Activated CD4-positive, alpha-beta T cell treated with anti-CD3 and anti-CD28 coated beads, Interleukin-2, Interleukin-6, amounts not matched to agents 100 ng/mL and 50 ng/mL, durations not matched to agents 16 hours and 8 hours (primary cell): ENCODE measurements at places on chromosomes 16 and 17.
A peak's percentile ranks its signal among the peaks of the same experiment; 100 is the strongest.

DNA sequence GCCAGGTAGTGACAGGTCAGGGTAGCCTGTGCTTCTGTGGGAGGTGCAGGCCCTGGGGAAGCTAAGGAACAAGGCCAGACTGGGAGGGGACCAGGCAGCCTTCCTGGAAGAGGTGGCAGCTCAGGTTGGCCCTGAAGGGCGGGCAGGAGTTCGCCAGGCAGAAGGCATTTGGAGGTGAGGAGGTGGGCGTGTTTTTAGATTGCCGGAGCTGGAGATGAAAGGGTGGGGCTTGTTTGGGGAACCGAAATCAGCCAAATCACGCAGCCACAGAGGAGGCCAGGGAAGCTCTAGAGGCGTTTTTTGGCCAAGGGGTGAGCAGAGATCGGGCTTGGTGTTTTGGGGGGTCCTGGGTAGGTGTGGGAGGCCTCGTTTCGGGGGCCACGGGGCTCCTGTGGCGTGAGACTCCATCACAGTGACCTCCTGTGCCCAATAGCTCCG is 7.6 kb downstream of the ADCY7 start:
- DNase-seq, result peak; percentile 65

- no peak for DNase-seq
Observed at GRCh38 chr17:33086041-33086440, 94.4 kb downstream of the SPACA3 start.

- no peak for DNase-seq
Observed at GRCh38 chr16:67014634-67015312, 14.2 kb upstream of the CBFB start.

GRCh38 chr16:51621610-51622009 is 470.5 kb upstream of the SALL1 start:
- DNase-seq, result no peak

DNA sequence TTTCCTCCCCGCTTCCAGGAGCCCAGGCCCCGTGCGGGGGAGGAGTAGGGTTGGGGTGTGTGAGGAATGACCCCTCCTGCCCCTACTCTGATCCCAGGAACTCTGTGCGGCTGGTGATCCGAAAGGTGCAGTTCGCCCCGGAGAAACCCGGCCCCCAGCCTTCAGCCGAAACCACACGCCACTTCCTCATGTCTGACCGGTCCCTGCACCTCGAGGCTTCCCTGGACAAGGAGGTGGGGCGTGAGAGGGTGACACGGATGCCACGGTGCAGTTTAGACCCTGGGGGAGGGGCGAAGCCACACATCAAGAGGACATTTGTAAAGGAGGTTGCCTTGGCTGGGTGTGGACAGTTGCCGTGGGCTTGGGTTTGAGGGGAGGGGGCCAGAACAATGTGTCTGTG is 7.4 kb downstream of the ARRB2 start:
- DNase-seq, result no peak

DNA sequence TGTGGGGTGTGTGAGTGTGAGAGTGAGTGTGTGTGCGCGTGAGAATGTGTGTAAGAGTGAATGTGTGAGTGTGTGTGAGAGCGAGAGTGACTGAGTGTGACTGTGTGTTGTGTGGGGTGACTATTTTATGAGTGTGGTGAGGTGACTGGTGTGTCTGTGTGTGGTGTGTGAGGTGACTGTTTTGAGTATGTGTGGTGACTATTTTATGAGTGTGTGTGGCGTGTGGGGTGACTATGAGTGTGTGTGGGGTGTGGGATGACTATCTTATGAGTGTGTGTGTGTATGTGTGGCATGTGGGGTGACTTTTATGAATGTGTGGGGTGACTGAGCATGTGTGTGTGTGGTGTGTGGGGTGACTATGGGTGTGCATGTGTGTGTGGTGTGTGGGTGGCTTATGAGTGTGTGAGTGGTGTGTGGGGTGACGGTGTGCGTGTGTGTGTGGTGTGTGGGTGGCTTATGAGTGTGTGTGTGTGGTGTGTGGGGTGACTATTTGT is 152.9 kb upstream of the PLCG2 start:
- peak; percentile 35 for DNase-seq

DNA sequence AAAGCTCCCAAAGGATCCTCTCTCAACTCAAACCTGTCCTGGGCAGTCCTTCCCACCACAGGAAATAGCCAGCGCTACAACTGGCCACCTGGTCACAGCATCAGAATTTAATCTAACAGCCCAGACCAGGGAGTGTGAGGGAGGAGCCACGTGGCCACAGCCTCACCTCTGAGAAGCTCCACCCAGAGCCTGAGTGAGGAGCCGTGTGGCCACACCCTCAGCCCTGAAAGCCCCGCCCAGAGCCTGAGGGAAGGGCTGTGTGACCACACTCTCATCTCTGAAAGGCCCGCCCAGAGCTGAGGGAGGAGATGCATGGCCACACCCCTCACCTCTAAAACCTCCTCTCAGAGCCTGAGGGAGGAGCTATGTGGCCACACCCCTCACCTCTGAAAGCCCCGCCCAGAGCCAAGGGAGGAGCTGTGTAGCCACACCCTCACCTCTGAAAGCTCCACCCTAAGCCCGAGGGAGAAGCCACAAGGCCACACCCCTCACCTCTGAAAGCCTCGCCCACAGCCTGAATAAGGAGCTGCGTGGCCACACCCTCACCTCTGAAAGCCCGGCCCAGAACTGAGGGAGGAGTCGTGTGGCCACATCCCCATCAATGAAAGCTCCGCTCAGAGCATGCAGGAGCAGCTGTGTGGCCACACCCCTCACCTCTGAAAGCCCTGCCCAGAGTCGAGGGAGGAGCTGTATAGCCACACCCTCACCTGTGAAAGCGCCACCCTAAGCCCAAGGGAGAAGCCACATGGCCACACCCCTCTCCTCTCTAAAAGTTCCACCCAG is 28.6 kb downstream of the SLC38A8 start:
- DNase-seq, result peak; percentile 78

DNA sequence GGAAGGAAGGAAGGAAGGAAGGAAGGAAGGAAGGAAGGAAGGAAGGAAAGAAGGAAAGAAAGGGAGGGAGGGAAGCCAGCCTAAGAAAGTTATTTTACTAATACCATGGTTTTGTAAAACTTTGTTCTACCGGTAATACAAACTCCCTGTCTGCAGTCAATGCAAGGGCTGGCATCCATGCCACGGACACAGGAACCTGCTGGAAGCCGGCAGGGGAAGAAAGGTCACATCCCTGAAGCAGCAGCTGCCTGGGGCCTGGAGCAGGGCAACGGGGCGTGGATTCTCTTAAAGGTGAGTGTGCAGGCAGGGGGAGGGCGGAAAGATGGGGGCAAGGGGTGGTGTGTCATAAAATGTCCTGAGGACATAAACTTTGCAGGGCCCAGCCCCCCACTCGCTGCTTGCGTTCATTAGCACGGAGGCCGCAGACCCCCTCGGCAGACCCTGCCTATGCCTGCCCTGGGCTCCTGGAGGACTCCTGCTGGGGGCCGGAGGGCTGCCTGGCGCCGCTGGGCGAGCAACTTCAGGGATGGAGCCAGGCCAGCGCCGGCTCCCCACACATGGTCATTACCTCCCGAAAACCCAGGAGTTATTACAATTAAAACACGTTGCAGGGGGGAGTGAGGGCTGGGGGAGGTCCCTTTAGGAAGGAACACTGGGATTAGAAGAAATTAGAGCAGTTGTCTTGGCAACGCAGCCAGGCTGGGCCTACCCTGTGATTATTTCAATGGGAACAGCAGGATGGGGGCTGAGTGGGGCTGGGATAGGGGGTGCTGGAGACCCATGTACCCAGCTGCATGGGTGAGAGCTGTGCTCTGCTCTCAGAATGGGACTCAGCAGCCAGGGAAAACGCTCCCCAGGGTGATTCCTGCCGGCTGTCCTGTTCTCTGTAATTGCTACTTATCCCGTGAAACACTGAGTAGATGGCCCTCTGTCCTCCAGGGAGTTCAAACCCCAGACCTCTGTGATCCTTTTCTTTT is 257.9 kb downstream of the SOX9 start:
- no peak for DNase-seq

GRCh38 chr16:15775209-15775608 is 81.6 kb downstream of the MYH11 start:
- peak; percentile 5 for DNase-seq

DNA sequence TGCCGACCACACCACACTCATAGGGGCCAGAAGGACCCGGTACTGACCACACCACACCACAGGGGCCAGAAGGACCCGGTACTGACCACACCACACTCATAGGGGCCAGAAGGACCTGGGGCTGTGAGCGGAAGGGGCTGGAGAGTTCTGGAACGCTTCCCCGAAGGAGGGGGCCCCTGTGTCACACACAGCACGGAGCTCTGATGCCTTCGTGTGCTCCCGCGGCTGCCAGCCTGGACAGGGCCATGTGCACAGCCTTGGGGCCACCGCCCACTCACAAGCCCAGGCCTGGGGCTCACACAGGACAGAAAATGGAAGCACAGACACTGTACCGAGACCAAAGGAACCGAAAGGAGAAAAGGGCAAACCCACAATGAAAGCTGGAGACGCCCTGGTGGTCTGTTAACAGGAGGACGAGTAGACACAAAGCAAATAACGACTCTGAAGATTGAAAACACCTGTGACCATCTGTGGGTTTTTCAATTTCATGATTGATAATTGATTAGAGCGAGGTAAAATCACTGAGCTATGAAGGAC is 106.5 kb upstream of the METRNL start:
- no peak for DNase-seq

- no peak for DNase-seq
Observed at GRCh38 chr16:13335879-13336278, 434.5 kb downstream of the SHISA9 start.

DNA sequence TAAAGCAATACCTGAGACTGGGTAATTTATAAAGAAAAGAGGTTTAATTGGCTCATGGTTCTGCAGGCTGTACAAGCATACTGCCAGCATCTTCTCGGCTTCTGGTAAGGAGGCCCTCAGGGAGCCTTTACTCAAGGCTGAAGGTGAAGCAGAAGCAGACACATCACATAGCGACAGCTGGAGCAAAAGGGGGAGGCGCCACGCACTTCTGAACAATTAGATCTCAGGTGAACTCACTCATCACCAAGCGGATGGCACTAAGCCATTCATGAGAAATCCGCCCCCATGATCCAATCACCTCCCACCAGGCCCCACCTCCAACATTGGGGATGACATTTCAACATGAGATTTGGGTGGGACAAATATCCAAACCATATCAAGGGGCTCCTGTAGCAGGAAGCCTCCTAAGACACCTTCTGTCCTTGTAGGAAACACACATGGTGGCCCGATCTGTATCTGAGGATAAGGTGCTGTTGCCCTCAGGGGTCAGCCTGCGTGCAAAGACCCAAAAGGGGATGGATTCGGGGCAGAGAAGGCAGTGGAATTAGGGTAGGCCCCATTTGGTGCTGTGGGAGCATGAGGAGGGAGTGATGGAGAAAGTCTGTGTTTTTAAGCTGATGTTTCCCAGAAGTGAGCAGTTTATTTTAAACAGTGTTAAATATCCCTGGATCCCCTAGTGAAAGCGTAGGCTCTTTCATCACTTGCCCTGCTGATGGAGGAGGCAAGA is 23.0 kb downstream of the IL21R start:
- no peak for DNase-seq

GRCh38 chr17:34360601-34361270 is 2.3 kb downstream of the CCL1 start:
- no peak for DNase-seq

GRCh38 chr17:8728971-8729370 is 15.7 kb downstream of the CCDC42 start:
- DNase-seq, result no peak

GRCh38 chr17:56358651-56359050 is 205.4 kb downstream of the ANKFN1 start:
- no peak for DNase-seq

- no peak for DNase-seq
Observed at GRCh38 chr16:55331648-55332185, 7.7 kb downstream of the IRX6 start.

DNA sequence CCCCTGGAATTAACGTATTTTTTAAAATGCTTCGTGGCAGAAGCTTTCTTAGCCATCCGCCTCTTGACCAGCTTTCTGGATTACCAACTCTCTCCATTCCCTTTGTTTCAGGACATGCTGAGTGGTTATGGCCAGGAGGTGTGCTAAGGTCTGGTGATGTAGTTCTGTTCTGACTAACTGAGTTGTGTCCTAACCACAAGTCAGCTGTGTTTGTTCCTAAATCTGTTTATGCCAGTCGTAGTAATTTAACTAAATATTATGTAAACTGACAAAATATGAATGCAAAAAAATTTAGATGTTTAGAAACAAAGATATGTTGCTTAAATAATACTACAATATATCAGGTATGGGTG is 61.6 kb downstream of the MRTFB start:
- DNase-seq, result no peak

- DNase-seq, result no peak
Observed at GRCh38 chr16:66972983-66973382, 11.9 kb downstream of the CES3 start.

- no peak for DNase-seq
Observed at GRCh38 chr17:45935710-45936509, 41.6 kb downstream of the MAPT start.

GRCh38 chr16:54942353-54942943 is 11.8 kb downstream of the IRX5 start:
- no peak for DNase-seq

DNA sequence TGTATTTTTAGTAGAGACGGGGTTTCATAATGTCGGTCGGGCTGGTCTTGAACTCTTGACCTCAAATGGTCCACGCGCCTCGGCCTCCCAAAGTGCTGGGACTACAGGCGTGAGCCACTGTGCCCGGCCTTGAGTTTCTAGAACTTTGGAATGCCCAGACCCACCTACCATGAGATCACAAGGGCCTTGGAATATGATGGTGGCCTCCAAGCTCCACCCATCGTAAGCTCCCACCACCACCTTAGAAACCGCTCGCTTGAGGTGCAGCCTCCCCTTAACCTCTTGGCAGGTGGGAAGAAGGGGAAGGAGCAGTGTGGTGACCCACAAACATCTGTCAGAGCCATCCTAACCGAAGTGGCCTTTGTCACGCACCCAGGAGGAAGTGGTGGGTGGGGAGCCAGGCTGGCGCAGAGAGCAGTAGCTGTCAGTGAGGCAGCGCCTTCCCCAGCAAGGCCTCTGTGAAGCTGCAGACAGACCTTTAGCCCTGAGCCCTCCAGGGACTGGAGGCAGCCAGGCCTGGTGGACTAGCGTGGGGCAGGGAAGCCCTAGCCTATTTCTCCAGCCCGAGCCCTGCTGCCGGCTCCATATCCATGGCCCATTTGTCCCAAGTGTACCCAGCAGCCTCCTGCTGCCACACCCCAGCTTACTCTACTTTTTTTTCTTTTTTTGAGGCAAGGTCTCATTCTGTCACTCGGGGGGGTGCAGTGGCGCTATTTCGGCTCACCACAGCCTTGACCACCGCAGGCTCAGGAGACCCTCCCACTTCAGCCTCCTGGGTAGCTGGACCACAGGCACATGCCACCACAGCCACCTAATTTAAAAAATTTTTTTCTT is 13.1 kb upstream of the SEPHS2 start:
- peak; percentile 97 for DNase-seq

GRCh38 chr16:71568551-71568950 is 8.3 kb downstream of the TAT start:
- no peak for DNase-seq
